Hematopoietic multipotent progenitor cell treated with erythropoietin and hydrocortisone succinate and interleukin-3 and kit ligand, for 6 days (in vitro differentiated cells): ENCODE measurements at places on chromosomes 12 and 14.

GRCh38 chr14:81162941-81163340 is 57.8 kb downstream of the GTF2A1 start:
- DNase-seq: peak; percentile 91

DNA sequence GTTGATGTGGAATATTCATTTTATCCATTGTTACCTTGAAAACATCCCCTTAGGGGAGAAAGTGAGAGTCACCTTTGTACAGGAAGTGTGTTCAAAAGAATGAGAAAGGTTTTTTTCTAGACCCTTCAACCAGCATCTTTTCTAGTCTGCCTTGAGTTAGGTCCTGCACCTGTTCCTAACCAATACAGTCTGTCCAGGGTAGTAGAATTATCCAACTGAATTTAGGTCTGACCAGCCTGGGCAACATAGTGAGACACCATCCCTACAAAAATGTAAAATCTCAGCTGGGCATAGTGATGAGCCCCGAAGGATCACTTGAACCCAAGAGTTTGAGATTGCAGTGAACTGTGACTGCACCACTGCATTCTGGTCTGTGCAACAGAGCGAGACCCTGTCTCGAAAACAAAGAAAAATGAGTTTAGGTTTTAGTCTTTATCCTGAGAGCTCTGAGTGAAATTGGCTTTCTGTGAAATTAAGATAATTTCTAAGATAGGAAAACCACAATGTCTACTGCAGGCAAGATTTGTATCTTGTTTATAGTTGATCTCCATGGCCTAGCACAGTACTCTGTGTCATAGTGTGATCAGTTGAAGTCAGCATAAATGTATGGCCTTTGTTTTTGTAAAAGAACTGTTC is 25.2 kb downstream of the ARHGAP5 start:
- DNase-seq: peak; percentile 53

GRCh38 chr14:99122521-99123125 is 149.4 kb downstream of the BCL11B start:
- no peak for DNase-seq

GRCh38 chr14:21072031-21072473 is 1.9 kb downstream of the ARHGEF40 start:
- peak; percentile 50 for DNase-seq

DNA sequence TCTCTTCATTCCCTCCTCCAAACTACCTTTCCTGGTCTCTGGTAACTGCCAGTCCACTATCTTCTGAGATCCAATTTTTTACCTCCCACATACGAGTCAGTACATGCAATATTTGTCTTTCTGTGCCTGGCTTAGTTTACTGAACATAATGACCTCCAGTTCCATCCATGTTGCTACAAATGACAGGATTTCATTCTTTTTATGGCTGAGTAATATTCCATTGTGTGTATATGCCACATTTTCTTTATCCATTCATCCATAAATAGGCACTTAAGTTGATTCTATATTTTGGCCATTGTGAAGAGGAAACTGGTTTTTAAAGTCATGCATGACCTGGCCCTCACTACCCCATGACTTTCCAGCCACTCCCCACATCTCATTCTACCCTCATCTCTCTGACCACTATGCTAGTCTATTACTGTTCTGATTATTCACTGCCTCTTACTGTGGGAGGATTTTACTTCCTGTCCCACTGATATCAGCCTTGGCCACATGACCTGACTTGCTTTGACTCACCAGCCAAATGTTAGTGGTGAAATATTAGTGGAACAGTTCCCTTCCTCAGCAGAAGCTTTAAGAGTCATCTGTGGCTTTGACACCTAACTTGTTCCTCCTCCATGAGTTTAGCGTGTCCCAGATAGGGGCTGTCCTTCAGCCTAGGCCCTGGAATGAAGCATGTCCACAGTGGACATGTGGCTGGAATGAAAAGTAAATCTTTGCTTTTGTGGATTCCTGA is 52.2 kb downstream of the GOLGA5 start:
- DNase-seq: peak; percentile 79

GRCh38 chr14:74691456-74691855 is 21.4 kb downstream of the AREL1 start:
- no peak for DNase-seq

DNA sequence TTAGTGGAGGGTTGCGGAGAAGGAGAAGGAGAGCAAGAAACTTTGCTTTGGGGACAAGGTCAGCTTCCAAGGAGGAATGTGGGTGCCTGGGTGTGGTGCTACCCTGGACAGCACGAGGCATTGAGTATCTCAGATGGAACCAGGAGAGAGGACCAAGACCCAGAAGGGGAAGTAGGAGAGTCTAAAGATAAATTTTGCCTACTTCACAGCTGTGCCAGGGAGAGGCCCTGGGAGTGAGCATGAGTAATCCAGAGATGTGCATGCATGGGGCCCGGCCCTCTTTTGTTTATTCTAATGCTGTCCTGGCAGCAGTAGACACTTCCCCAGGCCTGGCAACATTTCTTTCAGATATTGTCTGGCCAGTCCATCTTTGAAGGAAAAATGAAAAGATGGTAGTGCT is 49.5 kb upstream of the GNPNAT1 start:
- peak; percentile 9 for DNase-seq

DNA sequence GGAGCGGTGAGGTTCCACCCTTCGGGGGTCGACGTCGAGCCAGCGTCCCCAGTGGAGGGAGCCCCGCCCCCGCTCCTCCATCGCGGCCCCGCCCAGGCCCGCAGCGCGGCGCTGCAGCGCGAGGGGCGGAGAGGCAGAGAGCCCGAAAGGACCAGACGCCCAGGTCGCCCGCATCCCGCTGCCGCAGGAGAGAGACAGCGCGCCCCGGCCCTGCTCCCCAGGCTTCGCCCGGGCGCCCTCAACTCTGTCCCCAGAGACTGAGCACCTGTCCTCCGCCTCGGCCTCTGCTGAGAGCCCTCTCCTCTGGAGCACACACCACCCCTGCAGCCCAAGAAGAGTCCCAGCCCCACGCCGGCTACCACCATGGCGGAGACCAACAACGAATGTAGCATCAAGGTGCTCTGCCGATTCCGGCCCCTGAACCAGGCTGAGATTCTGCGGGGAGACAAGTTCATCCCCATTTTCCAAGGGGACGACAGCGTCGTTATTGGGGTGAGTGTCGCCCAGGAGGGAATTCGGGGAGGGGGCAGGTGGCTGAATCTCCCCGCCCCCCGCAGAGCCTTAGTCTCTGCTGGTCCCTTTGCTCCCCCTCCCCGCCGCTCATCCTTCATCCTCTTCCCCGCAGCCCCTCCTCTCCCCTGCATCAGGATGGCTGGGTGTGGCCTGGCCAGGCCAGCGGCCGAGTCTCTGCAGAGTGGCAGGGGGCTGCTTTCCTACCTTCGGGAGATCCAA is at the start of gene KIF5A:
KIF5A (plus strand) TSS at position 136 of the 732 bp plus-strand sequence; CDS start at position 364, 228 bp downstream.
- DNase-seq: peak; percentile 71

DNA sequence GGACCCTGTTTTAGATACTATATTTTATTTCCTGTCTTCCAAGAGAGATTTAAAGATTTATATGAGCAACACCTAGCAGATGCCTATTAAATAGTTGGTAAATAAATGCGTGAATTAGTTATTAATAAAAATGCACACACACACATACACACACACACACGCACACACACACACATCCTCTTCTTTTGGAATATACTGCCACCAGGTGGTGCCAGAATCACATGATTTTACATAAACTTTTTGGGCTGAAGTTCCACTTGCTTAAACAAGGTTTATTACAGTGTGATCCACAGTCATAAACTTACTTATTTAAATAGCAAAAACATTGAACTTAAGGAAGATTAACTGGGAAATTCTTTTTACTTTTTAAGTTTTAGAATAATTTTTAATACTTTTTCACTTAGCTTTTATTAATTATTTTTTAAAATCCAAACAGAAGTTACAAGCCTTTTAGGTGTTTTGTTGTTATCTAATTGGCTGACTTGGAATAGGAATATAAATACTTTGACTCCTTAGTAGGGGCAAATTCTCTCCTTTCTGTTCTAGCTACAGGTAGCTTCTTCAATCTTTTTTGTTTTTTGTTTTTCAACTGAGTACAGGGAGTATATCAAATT is 17.5 kb downstream of the RAD51B start:
- DNase-seq: peak; percentile 85

DNA sequence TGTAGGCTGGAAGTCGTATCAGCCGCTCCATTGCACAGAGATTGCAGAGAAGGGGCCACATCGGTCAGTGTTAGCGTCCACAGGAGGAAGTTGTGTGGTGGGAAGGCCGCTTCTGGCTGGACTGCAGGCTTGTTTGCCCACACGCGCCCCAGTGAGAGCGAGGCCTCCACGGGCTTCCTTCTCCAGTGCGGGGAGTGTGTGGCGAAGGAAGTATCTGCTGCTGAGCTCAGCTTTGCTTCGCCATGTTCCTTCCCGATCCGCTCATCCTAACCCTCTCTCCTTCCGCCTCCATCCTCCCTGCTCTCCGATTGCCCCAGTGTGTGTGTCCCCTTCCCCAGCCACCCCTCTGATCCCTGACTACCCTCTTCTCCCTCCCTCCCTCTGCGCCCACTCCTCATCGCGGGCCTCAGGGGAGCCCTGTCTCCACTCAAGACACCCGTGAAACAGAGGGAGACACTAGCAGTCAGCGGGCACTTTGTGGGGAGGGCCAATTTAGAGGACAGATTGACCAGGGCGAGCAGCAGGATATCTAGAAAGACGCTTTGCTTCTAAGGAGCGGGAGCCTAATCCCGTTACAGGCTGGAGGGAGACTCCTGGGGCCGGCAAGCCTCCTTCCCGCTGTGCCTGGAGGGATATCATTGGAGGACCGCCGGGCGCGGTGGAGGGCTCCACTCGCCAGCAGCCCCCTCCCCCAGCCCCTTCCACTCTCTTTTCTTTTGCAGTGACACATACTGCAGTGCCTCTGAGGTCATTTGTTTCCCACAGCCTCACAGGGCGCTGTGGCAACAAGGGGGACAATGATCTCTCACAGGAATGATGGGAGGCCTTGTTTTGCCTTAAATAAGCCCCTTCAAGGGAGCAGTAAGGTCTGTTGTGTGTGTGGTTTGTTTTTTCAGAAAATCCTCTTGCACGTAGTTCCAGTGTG is 428.8 kb downstream of the ZFP36L1 start:
- no peak for DNase-seq

- DNase-seq: peak; percentile 28
These were observed 68.9 kb downstream of the NCOR2 start for GRCh38 chr12:124498275-124499189.

GRCh38 chr12:50107416-50108268 is 3.8 kb downstream of the GPD1 start:
- DNase-seq: no peak

DNA sequence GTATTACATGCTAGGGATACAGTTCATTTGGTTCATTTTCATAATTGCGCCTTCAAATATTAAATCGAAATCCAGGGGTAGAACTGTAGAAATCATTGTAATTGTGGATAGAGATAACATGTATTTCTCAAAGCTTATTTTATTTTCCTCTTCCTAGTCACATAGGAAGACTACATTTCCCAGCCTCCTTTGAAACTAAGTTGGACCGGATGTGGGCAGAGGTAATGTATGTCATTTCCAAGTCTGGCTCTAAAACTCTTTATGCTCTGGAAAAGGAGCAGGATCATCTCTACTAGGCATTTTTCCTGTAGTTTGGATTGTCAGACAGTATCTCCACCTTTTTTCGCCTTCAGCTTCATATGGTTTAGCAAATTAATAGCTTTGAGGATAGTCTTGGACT is 70.1 kb upstream of the CRY1 start:
- DNase-seq: no peak

- DNase-seq: no peak
These were observed 80.7 kb upstream of the METAP2 start for GRCh38 chr12:95393191-95393790.

DNA sequence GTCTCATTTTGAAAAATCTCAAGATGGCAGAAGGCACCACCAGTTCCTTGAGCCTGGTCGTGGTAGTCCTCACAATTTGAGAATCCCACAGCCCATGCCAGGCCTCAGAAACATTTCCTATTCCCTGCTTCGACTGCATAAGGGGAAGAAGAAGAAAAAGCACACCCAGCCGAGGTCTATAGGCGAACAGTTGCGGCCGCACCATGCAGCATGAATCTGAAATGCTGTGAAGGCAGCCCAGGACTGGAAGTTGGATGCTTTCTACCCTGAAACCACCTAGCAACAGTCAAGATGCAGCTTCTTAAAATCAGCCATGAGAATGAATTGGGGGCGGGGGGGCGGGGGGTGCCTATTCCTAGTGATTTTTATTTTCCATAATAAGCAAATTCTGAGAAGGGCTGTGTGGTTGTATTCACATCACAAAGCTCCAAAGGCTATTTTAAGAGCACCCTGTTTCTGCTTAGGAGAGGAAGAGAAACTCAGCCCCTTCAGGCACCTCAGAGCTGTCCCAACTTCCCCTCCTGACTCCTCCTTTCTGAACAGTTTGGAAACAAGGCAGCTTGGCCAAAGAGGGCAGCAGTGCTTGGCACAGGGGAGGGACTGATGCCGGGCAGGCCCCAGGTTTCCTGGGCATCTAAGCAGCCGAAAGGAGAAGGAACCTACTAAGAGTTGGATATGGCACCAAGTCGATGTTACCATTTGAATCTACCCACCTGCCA is 172.5 kb upstream of the FOXN3 start:
- DNase-seq: peak; percentile 20

- DNase-seq: no peak
These were observed 85.3 kb upstream of the PAWR start for GRCh38 chr12:79776111-79776510.

DNA sequence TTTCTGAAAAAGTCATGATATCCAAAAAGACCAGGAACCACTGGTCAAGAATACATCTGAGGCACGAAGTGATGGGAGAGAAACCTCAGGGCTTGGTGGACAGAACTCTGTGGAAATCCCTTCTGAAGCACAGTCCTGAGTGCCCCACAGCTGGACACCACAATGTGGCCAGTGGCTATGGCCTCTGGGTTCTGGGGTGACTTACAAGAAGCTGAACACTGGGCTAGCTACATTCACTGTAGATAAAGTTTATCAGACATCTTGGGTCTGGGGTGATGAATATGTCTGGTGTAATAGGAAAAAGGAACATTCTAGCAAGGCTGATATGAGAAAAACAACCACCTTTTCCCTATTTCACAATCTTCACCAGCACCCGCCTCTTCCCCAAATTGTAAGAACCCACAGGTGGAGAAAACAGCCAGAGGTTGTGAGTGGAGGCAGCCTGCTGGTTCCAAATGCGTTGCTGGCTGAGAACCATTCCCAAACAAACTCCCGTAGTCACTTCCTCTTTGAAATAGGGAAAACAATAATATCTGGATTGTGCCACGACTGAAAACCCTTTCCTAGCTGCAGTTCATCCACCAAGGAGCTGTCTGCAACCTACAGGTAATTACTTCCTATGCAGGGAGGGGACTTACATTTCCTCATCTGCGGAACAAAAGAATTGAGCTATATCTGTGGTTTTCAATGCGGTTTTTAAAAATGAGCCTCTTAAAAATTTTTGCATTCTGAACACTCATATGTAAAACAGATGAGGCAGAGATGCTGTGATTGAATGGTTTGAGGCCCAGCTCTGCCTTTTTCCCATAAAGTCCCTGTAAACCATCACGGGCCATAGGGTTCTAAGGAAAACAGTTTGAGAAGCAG is 193.6 kb downstream of the SLC41A2 start:
- DNase-seq: peak; percentile 40

DNA sequence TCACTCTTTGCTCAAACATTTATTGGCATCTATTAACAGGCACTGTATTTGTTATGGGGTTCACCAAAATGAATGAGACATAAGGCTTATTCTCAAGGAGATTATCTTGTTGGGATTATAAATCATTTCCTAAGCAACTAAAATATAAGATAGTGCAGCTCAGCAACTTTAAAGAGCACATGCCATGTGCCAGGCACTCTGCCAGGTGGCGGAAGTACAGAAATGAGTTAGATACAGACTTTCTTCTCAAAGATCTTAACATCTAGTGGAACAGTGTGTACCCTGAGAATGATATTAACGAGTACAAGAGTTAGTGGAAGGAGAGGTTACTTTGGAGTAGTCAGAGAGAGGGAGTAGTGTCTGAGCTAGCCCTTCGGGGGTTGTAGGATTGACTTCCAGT is 28.4 kb upstream of the TOMM20L start:
- no peak for DNase-seq
